ENCODE measurements at places on chromosomes 2 and 18.

- no peak for DNase-seq
Measured at GRCh38 chr2:28011322-28011737, 120.8 kb downstream of the BABAM2 start.

DNA sequence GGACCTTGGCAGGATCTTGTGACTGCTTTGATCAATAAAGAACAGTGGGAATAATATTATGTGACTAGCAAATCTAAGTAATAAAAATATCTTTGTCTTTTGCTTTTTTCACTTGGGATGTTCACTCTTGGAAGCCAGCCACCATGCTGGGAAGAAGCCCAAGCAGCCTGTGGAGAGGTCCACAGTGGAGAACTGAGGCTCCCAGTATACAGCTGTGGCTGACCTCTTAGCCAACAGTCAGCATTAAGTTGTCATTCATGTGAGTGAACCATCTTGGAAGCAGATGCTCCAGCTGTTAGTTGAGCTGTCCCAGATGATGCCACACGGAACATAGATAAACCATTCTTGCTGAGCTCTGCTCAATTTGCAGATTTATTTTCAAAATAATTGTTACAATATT is 160.0 kb downstream of the OSR1 start:
- DNase-seq: no peak

- DNase-seq: no peak
Measured at GRCh38 chr2:170393861-170394498, 216.0 kb downstream of the MYO3B start.

- no peak for DNase-seq
Measured at GRCh38 chr2:44367591-44367990, 5.8 kb downstream of the CAMKMT start.

DNA sequence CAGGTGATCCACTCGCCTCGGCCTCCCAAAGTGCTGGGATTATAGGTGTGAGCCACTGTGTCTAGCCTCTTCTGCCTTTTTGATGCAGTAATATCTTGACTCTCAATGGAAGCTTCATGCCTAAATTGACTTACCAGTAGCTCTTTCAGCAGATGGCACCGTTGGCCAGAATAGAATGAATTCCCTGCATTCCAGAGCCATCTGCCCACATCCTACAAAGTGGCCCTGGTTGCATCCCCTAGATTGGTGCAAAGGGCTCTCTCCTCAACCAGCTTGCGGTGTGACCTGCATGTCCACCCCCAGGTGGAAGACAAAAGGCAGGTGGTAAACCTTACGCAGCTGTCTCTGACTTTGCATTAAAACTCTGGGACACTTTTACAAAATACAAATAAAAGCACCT is 4.4 kb upstream of the PARD6G start:
- DNase-seq: no peak

DNA sequence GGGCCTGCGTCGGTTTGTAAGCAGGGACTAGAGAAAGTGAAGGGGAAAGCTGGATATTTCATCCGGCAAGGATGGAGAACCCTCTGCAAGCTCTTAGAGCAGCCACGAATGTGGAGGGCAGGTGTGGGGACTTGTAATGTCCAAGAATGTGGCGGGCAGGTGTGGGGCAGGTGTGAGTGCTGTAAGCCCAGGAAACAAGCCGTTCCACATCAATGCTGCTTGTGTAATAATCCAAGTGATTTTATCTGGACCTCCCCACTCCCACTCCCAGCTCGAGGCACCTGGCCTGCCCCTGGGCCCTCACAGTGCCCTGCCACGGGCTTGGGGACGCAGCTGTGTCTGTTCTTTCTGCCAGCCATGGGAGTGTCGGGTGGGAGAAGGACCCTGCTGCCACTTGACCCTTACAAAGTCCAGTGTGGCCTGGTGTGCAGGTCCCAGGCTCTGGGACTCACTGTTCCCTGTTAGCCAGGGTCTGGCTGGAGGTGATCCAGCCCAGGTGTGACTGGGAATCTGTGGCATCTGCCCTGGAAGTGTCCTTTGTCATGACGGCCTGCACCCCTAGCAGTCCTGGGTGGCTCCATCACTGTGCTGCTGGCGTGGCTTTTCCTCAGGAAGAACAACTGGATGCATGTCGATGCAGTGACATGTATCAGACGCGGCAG is 42.8 kb downstream of the SOX11 start:
- DNase-seq: no peak

DNA sequence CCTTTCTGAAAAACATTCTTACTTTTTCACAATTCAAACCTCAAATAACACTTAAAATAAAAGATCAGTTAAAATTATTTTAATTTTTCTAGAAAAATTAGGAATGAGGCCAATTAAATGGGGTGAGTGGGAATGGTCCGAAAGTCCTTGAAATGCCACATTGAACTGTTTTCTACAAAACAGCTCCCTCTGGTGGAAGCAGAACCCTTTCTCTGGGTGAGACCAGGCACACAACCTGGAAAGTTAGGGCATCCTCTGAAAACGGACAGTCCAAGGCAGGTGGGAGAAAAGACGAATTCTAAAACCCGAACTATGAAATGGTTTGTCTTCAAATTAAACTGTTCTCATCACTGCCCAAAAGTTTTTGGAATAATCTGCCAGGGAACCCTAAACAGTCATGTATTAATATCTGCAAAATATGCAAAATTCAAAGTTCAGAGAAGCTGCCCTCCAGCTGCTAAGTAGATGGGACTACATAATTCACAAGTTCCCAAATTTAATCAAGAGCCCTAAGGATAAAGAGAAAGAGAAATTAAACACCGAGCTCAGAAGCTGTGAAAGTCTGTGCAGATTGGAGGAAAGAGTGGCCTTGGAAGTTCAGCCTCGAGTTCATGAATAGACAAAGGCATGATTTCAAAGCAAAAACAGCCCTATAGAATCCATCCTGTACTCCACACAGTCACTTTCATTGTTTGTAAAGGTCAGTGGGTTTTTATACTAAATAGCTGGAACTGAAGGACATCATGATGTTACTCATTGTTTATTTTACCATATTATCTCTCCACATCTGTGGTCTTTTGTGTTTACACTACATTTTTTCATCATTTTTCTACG is 108.3 kb downstream of the PIEZO2 start:
- DNase-seq: peak; percentile 66

- no peak for DNase-seq
Measured at GRCh38 chr2:9781252-9781651, 62.0 kb upstream of the TAF1B start.

- no peak for DNase-seq
Measured at GRCh38 chr18:54151376-54151775, 73.1 kb downstream of the MBD2 start.

DNA sequence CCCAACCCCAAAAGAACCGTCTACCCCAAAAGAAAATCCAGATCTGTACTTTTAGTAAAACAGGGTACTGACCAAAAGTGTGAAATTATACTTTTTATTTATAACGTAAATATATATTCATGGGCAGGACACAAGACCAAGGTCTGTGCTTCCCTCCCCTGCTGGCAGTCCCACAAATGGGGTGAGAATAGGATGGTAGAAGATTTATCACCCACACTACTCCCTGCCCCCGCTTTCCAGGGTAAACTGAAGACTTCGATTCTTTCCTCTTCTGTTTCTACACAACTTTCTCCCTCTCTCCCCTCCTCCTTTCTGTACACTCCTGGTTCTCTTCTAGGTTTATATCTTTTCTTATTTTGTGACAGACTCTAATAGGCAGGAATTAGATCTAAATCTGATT is 79.7 kb downstream of the MDH1 start:
- no peak for DNase-seq

DNA sequence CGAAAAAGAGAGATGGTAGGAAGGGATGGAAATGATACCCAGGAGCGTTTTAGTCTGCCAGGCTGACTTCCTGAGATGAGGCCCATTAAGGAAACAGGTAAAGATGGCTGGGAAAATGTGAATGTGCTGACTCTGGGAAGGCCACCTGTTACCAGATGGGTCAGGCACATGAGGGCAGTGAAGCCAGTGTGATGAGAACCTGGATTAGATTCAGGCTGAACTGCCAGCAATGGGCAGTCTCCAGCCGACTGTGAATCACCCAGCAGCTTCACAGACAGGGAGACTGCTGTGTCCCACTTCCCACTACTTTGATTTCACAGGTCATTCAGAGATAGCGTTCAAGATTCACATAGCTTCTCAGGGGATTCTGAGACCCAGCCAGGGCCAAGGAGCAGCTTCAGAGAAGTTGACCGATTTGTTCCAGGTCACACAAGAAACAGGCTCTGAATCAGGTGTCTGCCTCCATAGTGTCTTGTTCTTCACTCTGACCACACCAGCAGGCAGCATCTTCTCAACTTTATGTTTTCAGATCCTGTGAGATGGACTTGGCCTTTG is 26.4 kb downstream of the CAPN13 start:
- DNase-seq: no peak

DNA sequence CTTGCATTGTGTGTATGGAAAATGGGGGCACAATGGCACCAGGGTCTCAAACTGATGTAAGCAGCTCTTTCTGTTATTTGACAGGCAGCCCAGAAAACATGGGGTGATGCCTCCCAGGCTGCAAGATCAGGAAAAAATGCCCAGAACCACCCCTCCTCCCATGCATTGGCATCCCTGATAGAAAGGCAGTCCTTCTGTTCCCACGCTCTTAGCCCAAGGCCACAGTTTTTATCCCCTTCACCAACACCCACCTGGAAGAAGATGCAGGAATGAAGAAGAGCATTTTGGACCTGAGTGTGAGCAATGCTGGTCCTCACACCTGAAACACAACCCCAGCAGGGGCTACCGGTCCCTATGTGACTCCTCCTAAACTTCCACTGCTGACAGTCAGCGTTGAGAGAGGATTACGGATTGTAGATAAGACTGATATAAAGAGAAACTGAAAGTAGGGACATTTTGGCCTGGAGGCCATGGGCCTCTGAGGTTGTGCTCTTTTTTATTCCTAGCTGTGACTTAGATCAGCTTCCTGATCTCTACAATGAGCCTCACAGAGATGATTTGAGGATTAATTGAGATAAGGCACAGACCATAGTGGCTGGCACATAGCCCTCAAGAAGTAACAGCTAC is 386.0 kb upstream of the ATP5MC3 start:
- no peak for DNase-seq

- no peak for DNase-seq
Measured at GRCh38 chr2:9256570-9257043, 50.0 kb downstream of the ASAP2 start.

DNA sequence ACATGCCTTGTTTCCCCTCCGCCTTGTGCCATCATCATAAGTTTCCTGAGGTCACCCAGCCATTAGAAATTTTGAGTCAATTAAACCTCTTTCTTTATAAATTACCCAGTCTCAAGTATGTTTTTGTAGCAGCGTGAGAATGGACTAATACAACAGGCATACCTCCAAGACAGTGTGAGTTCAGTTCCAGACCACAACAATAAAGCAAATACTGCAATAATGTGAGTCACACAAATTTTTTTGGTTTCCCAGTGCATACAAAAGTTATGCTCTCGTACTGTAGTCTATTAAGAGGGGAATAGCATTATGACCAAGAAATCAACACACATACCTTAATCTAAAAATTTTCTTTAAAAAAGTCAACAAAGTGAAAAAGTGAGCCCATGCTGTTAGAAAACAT is 217.2 kb downstream of the NR4A2 start:
- DNase-seq: no peak

DNA sequence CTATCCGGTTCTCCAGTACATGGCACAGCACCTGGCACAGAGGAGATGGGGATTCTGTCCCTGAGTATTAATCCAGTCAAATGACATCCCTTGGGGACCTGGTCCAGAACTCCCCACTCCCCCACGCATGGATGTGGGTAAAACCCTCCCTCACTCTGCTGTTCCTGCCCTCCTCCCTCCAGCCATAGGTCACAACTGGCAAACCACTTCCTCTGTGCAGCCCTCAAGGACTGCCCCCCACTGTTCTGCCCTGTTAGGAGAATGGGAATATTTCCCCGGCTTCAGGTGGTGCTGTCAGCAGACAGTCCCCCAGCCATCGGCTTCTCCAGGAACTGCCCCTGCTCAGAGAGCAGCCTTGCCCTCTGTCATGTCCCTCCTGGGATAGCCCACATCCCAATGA is 1.5 kb upstream of the TFCP2L1 start:
- no peak for DNase-seq

DNA sequence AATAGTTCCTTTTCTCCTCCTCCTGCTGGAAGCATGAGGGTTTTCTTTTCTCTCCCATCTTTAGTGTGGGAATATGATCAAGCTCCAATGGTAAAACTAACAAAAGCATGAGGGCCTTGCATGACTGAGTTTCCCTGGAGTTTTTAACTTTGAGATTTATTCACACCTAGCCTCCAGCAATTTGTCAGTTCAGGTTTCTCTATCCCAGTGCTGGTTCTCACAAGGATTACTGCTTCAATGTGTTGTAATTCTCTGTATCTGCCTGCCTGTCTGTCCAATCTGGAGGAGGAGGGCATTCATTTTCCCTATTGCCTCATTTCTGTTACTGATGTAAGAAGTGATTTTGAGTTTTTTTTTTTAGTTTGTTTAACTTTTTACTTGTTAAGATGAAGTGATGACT is 57.6 kb upstream of the RPRM start:
- DNase-seq: no peak

Data from hematopoietic multipotent progenitor cell treated with erythropoietin and hydrocortisone succinate and interleukin-3 and kit ligand, for 8 days (in vitro differentiated cells).